ENCODE measurements at places on chromosomes 1 and 21. TPM values are rescaled to one million over a fixed set of nuclear protein-coding genes. Genes with fewer than 3 reads are reported as not detected.
A peak's percentile ranks its signal among the peaks of the same experiment; 100 is the strongest.

SELENON gene
- total RNA-seq: 50.8 TPM

IGSF3 gene
- total RNA-seq: 34.8 TPM

GRCh38 chr1:28766532-28767183 lies 29.9 kb downstream of the YTHDF2 start:
- DNase-seq: no peak

DNA sequence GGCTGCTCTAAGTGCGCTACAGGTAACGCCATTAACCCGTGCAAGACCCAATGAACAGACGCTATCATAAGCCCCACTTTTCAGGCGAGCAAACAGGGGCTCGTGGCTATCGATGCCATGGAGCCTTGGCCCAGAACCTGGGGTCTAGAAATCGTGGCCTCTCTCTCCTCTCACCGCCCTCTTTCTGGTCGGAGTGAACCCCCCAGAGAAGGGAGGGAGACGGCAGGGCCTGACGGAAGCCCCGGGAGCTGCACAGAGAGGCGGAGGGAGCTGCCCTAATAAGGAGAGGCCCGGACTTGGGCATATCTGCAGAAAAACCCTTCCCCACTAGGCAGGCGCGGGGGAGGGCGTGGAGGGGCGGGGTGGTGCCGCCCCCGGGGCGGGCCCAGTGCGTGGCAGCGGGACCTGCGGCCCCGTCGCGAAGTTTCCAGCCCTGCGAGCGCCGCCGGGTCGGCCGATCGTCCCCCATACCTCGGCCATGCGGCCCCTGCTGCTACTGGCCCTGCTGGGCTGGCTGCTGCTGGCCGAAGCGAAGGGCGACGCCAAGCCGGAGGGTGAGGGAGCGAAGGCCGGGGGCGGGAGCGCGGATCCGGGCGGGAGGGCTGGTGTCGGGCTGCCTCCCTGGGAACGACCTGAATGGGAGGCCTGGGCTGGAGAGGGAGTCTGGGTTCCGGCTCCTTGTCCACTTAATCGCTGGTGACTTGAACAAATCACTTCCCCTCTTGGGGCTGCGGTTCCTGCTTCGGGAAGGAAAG lies at the start of gene PLOD1:
PLOD1 (plus strand) TSS at position 416 of the 755 bp plus-strand sequence; CDS start at position 479, 63 bp downstream.
- DNase-seq: peak; percentile 53

DNA sequence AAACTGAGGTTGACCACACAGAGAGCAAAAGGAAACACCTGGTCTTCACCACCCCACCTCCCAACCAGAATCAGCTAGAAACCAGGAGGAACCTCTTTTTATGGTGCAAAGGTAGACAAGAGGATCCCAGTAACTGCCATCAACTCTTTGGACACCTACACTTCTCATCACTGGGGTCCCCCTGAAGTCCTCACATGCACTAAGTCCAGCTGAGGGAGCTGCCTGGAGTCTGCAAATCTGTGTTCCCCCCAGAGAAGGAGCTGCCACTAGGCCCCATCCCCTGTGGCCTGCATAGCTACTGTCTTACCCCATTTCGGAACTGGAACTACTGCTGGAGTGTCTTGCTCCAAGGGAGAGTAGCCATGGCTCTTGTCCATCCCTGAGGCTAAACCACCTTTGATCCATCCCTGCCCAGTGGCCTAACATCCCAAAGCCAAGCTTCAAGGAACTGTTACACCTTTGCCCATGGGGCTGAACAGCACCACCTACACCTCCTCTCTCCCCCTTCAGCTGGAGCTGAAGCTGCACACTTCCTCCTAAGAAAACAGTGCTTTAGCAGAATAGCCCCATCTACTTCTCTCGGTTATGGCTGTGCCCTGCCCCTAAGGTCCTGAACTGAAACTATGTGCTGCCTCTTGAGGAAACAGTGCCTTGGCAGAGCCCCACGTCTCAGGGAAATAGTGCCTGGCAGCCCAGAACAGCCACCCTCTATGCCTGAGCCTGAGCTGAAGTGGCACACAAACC lies 85.4 kb upstream of the CD53 start:
- no peak for DNase-seq

- DNase-seq: no peak
Observed at GRCh38 chr1:30907481-30908315, 860 bp downstream of the SDC3 start.

DNA sequence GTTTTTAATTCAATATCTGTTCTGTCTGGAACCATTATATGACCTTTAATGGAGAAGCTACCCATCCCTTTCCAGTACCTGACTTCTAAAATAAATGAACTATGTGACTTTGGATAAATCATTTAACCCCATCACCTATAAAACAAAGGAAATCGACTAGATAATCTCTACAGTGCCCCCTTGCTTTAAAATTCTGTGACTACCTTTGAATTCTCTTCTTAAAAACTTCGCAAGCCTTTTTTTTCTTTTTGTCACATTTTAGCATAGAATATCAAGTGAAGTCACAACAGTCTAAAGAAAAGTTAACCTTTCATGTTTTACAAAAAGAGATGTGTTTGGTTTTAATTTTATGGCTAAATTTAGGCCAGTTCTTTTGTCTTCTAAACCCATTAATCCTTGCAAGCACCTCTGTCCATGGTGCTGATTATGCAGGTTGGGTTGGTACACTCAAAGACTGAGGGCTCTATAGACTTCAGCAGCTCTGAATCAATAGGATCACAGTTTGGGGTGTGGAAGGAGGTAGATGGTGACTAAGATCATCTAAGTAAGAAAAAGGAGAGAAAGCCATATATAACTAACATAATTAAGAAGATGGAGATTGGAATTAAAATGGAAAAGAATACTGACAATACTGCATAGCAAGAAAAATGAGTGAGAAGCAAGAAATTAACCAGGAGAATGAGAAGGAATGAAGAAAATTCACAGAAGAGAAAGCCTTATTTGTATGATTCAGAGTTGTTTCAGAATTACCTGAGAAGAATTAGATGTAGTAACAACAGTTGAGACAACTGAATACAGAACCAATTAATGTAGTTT lies 59.2 kb downstream of the TBX15 start:
- DNase-seq: no peak
